ENCODE measurements at places on chromosomes 6 and 20. TPM values are rescaled to one million over a fixed set of nuclear protein-coding genes. Genes with fewer than 3 reads are reported as not detected.

Gene TUBE1
- 18.9 TPM for total RNA-seq

Gene OTOR
- total RNA-seq = not detected

Gene ZNF311
- 0.65 TPM for total RNA-seq

Gene BCAS1
- not detected for total RNA-seq

DNA sequence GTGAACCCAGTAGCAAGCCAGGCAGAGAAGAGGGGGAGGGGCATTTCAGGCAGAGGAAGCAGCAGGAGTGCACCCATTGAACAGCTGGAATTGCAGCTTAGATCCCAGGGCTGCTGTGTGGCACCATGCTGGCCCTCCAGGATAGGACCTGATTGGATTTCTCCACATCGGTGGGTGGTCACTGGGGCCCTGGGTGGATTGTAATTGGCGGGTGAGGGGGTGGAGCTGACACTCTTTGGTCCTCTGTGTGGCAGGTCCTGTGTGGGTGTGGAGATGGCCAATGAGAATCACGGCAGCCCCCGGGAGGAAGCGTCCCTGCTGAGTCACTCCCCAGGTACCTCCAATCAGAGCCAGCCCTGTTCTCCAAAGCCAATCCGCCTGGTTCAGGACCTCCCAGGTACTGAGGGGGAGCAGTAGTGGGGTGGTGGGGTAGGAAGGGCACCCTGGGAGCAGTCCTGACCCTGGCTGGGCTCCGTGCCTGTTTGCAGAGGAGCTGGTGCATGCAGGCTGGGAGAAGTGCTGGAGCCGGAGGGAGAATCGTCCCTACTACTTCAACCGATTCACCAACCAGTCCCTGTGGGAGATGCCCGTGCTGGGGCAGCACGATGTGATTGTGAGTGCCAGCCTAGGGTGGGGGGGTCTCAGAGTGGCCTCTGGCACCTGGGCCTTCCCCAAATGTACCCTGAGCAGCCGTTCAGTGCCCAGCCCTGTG is 4.4 kb downstream of the PCIF1 start:
- DNase-seq = no peak

DNA sequence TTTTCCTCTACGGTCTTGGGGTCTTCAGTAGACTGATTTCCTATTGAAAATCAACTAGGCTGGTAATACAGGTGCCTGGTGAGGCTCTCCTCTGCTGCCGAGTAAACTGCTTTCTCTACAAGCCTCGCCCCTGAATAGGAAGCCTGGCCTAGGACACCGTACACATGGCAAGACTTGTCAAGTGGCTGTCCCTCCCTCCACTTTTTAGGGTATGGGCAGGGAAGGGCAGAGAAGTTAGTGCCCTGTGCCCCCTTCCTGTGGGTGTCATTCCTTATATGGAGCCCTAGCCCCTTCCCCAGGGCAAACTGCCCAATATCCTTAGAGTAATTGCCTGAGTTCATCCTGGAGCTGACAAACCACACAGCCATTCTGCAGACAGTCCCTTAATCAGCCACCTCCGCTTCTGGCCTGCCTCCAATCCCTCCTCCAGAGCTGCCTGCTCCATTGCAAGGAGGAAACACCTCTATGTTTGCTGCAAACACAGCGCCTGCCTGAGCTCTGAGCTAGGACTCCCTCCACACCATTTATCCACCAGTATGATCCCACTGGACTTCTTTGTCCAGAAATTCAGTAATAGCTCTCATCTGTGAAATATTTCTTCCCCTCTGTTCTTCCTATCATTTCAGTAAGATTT is 93.1 kb downstream of the CHD6 start:
- DNase-seq = no peak

DNA sequence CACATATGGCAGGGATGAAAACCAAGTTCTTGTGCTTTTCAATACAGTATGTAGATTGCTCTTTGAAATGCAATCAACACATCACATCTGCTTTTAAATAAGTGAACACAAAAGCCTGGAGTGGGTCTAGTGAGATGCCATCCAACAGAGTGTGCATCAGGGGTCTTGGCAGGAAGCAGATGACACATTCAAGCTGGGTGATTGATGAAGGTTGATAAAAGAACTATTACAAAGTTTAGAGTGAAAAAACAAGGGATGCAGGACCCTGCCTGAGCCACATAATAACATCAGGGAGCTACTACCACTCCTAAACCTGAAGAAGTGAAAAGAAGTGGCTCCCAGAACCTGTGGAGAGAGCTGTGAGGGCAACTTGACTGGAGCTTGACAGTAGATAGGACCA is 16.6 kb upstream of the PLCB1 start:
- DNase-seq = no peak

GRCh38 chr6:46451343-46451742 is 39.9 kb downstream of the RCAN2 start:
- no peak for DNase-seq

- no peak for DNase-seq
Observed at GRCh38 chr20:62839261-62839660, 22.4 kb downstream of the TCFL5 start.

DNA sequence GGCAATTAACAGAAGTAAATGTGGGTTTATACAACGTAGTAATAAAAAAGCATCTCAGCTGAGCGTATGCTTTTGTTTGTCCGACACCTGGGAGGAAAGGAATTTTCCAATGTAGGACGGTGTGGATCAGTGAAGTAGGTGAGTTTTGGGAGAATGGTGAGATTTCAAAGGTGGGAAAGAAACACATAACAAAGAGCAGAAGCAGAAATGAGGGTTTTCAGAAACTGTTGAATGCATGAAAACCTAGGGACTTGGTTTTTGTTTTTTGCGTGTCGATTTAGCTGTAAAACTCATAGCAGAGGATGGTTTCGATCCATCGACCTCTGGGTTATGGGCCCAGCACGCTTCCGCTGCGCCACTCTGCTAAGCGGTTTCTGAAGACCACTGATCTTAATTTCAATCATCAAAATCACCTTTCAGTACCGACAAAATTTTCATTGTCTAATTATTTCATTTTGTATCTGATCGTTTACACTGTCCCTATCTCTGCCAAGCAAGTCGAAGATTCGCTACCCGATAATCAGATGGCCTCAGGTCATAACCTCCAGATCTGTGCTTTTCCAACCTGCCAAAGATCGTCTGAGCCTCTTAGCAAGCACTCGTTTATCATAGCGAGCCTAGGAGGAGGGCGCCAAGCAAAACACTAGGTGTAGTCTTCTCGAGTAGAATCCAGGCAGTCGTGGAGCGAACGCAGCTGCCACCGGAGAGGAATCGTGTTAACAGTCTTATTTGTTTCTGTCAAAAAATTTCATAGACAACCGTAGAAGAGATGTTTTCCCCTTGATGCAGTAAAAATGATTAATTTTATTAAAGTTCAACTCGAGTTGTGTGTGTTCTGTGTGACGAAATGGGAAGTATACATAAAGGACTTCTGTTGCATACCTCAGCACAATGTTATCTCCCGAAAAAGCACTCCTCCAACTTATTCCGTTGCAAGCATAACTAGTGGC is 20.9 kb upstream of the POM121L2 start:
- peak; percentile 26 for DNase-seq

GRCh38 chr6:141398949-141399348 is 733.8 kb upstream of the GJE1 start:
- no peak for DNase-seq

GRCh38 chr20:22569353-22569752 is 15.0 kb downstream of the FOXA2 start:
- DNase-seq = no peak

- DNase-seq = no peak
Observed at GRCh38 chr6:110561008-110561396, 84.6 kb upstream of the SLC22A16 start.

- DNase-seq = peak; percentile 84
Observed at GRCh38 chr6:30828027-30828962, 56.0 kb upstream of the DDR1 start.

- DNase-seq = no peak
Observed at GRCh38 chr6:149080511-149080910, 237.0 kb upstream of the TAB2 start.

DNA sequence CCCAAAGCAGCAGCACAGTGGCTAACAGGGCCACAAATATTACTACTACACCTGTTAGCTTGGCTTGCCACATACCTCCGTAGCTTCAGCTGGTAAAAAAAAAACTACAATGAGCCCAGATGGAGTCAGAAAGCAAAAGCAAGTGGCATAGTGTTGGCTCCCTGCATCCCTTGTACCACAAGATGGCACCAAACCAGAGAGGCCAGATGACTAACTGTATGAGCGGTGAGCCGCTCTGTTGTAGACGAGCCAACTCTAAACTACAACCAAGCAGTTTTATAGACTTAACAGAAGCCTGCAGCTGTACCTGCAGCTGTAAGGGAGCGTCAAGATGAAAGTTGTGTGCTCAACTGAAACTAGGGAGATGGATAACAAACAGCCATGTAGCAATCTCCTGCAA is 84.5 kb upstream of the MCHR2 start:
- DNase-seq = no peak

- DNase-seq = no peak
Observed at GRCh38 chr6:50555982-50556381, 157.3 kb upstream of the TFAP2D start.

All from activated CD4-positive, alpha-beta T cell treated with anti-CD3 and anti-CD28 coated beads, Interleukin-2, amount 10 ng/mL, durations not matched to agents 7 days and 5 days (primary cell).